ENCODE measurements at places on chromosomes 16 and 17. TPM values are rescaled to one million over a fixed set of nuclear protein-coding genes. Genes with fewer than 3 reads are reported as not detected.

REXO5 gene
- total RNA-seq, result 4.2 TPM

- no peak for DNase-seq
- peak overlapping the region; percentile 85 for H3K4me3 ChIP-seq
- H3K27ac ChIP-seq, result no peak overlapping the region
- no peaks in the 10 kb centered on the region for H3K27me3 ChIP-seq
- no peaks in the 10 kb centered on the region for H3K36me3 ChIP-seq
Observed at GRCh38 chr17:28226563-28227315, 92.3 kb upstream of the TMEM97 start.

TMEM235 gene
- not detected for total RNA-seq

RAB37 gene
- not detected for total RNA-seq

GRCh38 chr16:75319513-75320411, 68.3 kb upstream of the BCAR1 start:
- H3K4me1 ChIP-seq, result peaks cover 58% of the 10 kb centered on the region
- no peaks in the 10 kb centered on the region for H3K27me3 ChIP-seq
- H3K36me3 ChIP-seq, result peaks cover 11% of the 10 kb centered on the region

- no peak overlapping the region for H3K4me3 ChIP-seq
- peaks cover 2% of the 10 kb centered on the region for H3K4me1 ChIP-seq
- H3K27me3 ChIP-seq, result peaks cover 4% of the 10 kb centered on the region
- H3K27ac ChIP-seq, result no peak overlapping the region
- no peaks in the 10 kb centered on the region for H3K36me3 ChIP-seq
- DNase-seq, result no peak
Observed at GRCh38 chr16:58046054-58046881, 20.7 kb downstream of the MMP15 start.

GRCh38 chr17:64442541-64442971, 6.4 kb upstream of the MILR1 start:
- H3K36me3 ChIP-seq, result peaks cover 2% of the 10 kb centered on the region
- peaks cover 5% of the 10 kb centered on the region for H3K4me1 ChIP-seq

- no peak for DNase-seq
- no peak overlapping the region for H3K4me3 ChIP-seq
- H3K27me3 ChIP-seq, result no peaks in the 10 kb centered on the region
- no peaks in the 10 kb centered on the region for H3K36me3 ChIP-seq
Observed at GRCh38 chr16:82735673-82736091, 108.9 kb downstream of the CDH13 start.

RPH3AL gene
- 0.78 TPM for total RNA-seq

RND2 gene
- total RNA-seq, result 0.91 TPM

DNA sequence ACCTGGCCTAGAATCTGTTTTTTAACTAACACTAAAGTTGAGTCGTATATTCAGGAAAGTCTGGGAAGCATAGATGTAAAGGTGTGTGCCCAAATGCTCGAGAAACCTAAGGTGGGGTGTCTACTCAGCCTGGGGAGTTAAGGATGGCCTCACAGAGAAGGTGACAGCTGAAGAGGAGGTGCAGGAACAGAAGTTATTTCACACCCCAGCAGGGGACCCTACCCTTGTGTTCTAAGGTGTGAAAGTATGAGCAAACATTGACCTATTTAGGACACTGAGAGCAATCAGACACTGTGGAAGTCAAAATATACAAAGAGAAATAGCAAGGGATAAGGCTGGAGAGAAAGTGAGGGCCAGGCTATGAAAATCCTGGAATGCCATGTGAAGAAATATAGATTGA, 49.0 kb upstream of the DHX40 start:
- peaks cover 7% of the 10 kb centered on the region for H3K4me1 ChIP-seq
- H3K27me3 ChIP-seq, result peaks cover 16% of the 10 kb centered on the region
- H3K4me3 ChIP-seq, result no peak overlapping the region
- DNase-seq, result no peak

- no peak for DNase-seq
- no peak overlapping the region for H3K27ac ChIP-seq
- H3K4me1 ChIP-seq, result peaks cover 4% of the 10 kb centered on the region
Observed at GRCh38 chr17:8137645-8138373, 13.9 kb upstream of the HES7 start.

LCMT1 gene
- total RNA-seq, result 53.5 TPM

MYO15B gene
- 40.8 TPM for total RNA-seq

AARSD1 gene
- 50.6 TPM for total RNA-seq

NRN1L gene
- 1.5 TPM for total RNA-seq

CCL22 gene
- not detected for total RNA-seq

DHX38 gene
- total RNA-seq, result 59.3 TPM

LLGL2 gene
- total RNA-seq, result 2.4 TPM

FLII gene
- 212 TPM for total RNA-seq

AOC3 gene
- 1.1 TPM for total RNA-seq

UTS2R gene
- not detected for total RNA-seq

ALOX12 gene
- not detected for total RNA-seq

GRCh38 chr16:3971261-3971660, 90.7 kb upstream of the CREBBP start:
- H3K27ac ChIP-seq, result peak overlapping the region; percentile 82
- DNase-seq, result no peak
- peaks cover 14% of the 10 kb centered on the region for H3K4me1 ChIP-seq
- H3K4me3 ChIP-seq, result no peak overlapping the region
- peaks cover 17% of the 10 kb centered on the region for H3K36me3 ChIP-seq

- H3K4me1 ChIP-seq, result no peaks in the 10 kb centered on the region
- no peak for DNase-seq
- no peaks in the 10 kb centered on the region for H3K36me3 ChIP-seq
- H3K27me3 ChIP-seq, result no peaks in the 10 kb centered on the region
- no peak overlapping the region for H3K27ac ChIP-seq
Observed at GRCh38 chr16:24357511-24357910, 101.4 kb downstream of the CACNG3 start.

PHOSPHO1 gene
- not detected for total RNA-seq

- no peaks in the 10 kb centered on the region for H3K27me3 ChIP-seq
- H3K27ac ChIP-seq, result peak overlapping the region; percentile 94
- H3K4me1 ChIP-seq, result peaks cover 86% of the 10 kb centered on the region
- H3K4me3 ChIP-seq, result no peak overlapping the region
- H3K36me3 ChIP-seq, result no peaks in the 10 kb centered on the region
Observed at GRCh38 chr16:53087101-53087500, 32.3 kb downstream of the CHD9 start.

GUCY2D gene
- total RNA-seq, result not detected

- H3K4me1 ChIP-seq, result no peaks in the 10 kb centered on the region
- no peaks in the 10 kb centered on the region for H3K36me3 ChIP-seq
- DNase-seq, result no peak
- H3K27me3 ChIP-seq, result peaks cover 7% of the 10 kb centered on the region
- no peak overlapping the region for H3K4me3 ChIP-seq
- no peak overlapping the region for H3K27ac ChIP-seq
Observed at GRCh38 chr16:80883159-80883642, 78.8 kb upstream of the CDYL2 start.

DNA sequence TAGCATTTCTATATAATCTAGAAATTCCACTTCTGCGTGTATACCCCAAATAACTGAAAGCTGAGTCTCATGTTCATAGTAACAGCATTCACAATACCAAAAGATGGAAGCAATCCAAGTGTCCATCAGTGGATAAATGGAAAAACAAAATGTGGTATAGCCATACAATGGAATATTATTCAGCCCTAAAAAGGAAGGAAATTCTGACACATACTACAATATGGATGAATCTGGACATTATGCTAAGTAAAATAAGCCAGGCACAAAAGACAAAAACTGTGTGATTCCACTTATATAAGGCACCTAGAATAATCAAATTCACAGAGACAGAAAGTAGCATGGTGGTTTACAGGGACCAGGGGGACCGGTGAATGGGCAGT, 20.4 kb downstream of the HOXB1 start:
- DNase-seq, result no peak
- no peaks in the 10 kb centered on the region for H3K4me1 ChIP-seq
- H3K27me3 ChIP-seq, result peaks cover 26% of the 10 kb centered on the region
- no peaks in the 10 kb centered on the region for H3K36me3 ChIP-seq

SCNN1B gene
- total RNA-seq, result not detected

NUP93 gene
- total RNA-seq, result 85.1 TPM

DNA sequence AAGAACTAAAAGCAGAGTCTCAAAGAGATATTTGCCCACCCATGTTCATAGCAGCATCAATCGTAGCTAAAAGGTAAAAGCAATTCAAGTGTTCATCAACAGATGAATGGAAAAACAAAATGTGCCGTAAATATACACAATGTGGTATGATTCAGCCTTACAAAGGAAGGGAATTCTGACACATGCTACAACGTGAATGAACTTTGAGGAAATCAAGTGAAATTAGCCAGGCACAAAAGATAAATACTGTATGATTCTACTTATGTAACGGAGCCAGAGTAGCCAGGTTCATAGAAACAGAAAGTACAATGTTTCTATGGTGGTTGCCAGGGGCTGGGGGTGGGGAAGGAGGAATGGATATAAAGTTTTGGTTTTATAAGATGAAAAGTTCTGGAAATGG, 57.8 kb upstream of the IL34 start:
- H3K4me3 ChIP-seq, result no peak overlapping the region
- H3K27me3 ChIP-seq, result no peaks in the 10 kb centered on the region
- no peak for DNase-seq
- no peaks in the 10 kb centered on the region for H3K36me3 ChIP-seq

- H3K36me3 ChIP-seq, result peaks cover 19% of the 10 kb centered on the region
- H3K4me1 ChIP-seq, result peaks cover 2% of the 10 kb centered on the region
- H3K27ac ChIP-seq, result no peak overlapping the region
- no peak for DNase-seq
- H3K27me3 ChIP-seq, result no peaks in the 10 kb centered on the region
Observed at GRCh38 chr16:68357923-68358322, 47.1 kb downstream of the PRMT7 start.

TIMM22 gene
- 12.8 TPM for total RNA-seq

- no peak overlapping the region for H3K27ac ChIP-seq
- no peak overlapping the region for H3K4me3 ChIP-seq
- no peaks in the 10 kb centered on the region for H3K36me3 ChIP-seq
- H3K4me1 ChIP-seq, result no peaks in the 10 kb centered on the region
- H3K27me3 ChIP-seq, result peaks cover 13% of the 10 kb centered on the region
- DNase-seq, result no peak
Observed at GRCh38 chr16:21206550-21206949, 4.8 kb downstream of the ZP2 start.

DNA sequence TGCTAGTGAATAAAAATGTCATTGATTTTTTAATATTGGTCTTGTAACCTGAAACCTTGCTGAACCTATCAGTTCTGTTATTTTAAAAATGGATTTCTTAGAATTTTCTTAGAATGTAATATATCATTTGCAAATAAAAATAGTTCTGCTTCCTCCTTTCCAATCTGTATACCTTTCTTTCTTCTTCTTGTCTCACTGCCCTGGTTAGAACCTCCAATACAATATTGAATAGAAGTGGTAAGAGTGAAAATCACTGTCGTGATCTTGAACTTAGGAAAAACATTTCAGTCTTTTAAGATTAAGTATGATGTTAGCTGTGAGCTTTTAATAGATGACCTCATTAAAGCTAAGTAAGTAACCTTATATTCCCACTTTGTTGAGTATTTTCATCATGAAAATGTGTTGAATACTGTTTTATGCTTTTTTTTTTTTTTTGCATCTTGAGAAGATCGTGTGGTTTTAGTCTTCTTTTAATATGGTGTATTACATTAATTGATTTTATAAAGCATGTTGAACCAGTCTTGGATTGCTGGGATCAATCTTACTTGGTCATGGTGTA, 104.8 kb upstream of the NACA2 start:
- H3K4me3 ChIP-seq, result no peak overlapping the region
- DNase-seq, result no peak
- no peak overlapping the region for H3K27ac ChIP-seq
- peaks cover 27% of the 10 kb centered on the region for H3K36me3 ChIP-seq

LGALS9 gene
- 3.1 TPM for total RNA-seq

DNA sequence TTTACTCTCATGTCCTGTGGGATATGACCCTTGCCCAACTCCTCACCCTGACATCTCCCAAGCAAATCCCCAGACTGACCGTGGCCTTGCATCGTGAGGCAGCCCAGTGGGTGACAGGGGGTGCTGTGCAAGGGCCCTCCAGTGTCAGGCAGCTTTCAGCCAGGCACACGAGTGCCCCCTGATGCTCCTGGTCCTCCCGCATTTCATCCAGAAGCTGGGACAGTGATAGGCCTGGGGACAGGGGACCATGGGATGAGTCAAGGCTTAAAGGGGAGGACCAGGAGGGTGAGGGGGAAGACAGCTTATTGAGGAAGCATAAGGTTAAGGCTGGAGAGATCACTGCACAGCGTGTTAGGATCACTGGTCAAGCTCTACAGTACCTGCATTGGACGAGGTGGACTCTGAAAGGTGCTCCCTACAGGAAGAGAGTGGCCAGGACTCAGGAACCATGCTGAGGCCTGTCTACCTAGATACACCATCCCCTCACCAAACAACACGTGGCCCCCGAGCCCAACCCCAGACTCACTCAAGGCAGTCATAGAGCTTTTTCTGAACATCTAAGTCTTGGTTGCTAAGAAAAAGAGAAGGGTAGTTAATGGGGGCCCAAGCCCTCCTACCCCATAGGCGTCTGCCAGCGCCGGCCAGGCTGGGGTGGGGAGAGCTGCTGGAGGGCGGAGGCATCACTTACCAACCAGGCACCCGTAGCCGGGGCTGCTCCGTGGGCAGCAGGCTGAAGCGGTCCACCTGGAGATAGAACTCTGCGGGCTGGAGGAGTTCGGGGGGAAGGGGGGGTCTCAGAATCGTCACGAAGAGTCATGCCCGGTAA, 998 bp downstream of the ACD start:
- peak overlapping the region; percentile 23 for H3K27ac ChIP-seq
- peaks cover 15% of the 10 kb centered on the region for H3K4me1 ChIP-seq
- no peaks in the 10 kb centered on the region for H3K36me3 ChIP-seq
- H3K4me3 ChIP-seq, result peak overlapping the region; percentile 87
- no peaks in the 10 kb centered on the region for H3K27me3 ChIP-seq

DNA sequence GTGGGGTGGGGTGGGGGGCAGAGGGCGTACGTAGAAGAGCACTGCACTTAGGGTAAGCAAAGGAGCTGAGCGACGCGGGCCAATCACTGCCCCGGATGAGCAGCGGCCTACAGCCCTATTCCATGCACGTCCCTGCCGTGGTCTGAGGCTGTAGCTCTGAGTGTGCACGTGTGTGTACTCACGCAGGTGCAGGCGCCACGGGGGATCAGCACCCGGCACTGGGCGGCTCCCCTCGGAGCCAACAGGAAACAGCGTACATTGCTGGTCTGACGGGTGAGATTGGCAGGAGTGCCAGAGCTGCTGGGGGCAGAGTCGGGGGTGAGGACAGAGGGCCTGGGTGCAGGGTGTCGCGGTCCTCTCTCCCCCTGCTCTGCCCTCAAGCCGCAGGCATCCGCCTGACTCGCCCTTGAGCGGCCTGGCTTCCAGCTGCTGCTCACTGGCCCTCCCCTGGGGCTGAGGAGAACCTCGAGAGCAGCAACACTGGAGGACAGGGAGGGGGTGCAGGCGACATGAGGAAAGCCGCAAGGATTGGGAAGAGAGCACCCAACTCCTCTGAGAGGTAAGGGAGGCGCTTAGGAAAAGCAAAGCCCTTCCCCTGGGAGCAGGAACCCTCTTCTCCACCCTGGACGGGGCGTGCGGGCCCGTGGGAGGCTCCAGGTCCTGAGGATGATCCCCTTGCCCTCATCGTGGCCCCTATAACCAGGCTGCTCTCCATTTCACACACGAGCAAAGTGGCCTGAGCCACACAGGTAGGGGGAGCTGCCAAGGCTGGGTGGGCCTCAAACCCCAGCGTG, 57.8 kb downstream of the ENGASE start:
- H3K27ac ChIP-seq, result no peak overlapping the region
- H3K36me3 ChIP-seq, result no peaks in the 10 kb centered on the region
- H3K27me3 ChIP-seq, result peaks cover 13% of the 10 kb centered on the region
- no peak for DNase-seq
- no peaks in the 10 kb centered on the region for H3K4me1 ChIP-seq
- no peak overlapping the region for H3K4me3 ChIP-seq
